Activated CD4-positive, alpha-beta T cell treated with anti-CD3 and anti-CD28 coated beads for 36 hours (primary cell): ENCODE measurements at places on chromosomes 1 and 21.

- DNase-seq: no peak
Measured at GRCh38 chr1:214248311-214249085, 32.5 kb upstream of the SMYD2 start.

DNA sequence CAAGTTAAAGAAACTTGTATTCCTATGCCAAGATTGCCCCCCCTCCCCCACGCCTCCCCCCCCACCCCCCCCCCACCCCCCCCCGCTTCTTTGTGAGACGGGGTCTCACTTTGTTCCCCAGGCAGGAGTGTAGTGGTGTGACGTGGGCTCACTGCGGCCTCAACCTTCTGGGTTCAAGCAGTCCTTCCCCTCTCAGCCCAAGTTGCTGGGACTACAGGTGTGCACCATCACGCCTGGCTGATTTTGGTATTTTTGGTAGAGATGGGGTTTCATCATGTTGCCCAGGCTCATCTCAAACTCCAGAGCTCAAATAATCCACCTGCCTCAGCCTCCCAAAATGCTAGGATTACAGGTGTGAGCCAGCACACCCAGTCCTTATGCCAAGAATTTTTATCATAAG lies 136.6 kb downstream of the POU2F1 start:
- no peak for DNase-seq

GRCh38 chr1:40001456-40001855 lies 39.1 kb upstream of the CAP1 start:
- DNase-seq: no peak

GRCh38 chr1:205129447-205130029 lies 7.8 kb upstream of the RBBP5 start:
- DNase-seq: no peak

GRCh38 chr1:91631718-91632330 lies 131.2 kb downstream of the CDC7 start:
- no peak for DNase-seq

GRCh38 chr21:43861706-43862105 lies 3.3 kb upstream of the AGPAT3 start:
- DNase-seq: no peak

DNA sequence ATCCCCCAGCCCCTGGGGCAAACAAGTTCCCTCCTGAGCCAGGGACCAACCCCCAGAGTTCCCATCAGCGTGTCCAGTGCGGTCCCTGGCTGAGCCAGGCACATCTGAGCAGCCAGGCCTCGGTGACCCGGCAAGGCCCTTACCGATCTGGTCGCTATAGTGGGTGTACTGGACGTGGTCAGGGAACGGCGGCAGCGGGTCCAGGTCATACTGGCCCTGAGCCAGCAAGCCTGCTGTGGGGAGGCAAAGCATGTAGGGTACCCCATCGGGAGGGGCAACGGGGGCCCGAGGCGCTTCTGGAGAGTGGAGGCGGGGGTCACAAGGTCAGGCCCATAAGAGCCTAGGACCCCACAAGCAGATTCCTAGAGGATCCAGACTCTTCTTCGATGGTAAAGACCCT lies 3.5 kb downstream of the MFAP2 start:
- DNase-seq: no peak

DNA sequence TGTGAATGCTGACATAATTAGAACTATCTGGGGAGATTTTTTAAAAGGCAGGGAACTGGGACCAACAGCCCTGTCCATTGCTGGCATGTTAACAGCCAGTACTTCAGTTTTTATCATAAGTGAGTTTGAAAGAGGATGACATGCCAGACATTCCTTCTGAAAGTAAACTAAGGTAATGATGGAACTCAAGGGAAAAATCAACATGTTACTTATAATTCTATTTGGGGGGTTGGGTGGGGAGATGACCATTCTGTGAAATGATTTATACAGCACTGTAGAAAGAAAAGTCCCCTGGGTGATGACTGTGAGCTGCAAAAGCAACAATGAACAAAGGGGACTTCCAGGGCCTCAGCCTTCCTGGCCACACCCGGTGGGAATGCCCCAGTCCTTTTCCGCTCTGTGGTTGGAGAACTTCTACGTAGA lies 5.4 kb upstream of the LAMC2 start:
- DNase-seq: peak; percentile 68

DNA sequence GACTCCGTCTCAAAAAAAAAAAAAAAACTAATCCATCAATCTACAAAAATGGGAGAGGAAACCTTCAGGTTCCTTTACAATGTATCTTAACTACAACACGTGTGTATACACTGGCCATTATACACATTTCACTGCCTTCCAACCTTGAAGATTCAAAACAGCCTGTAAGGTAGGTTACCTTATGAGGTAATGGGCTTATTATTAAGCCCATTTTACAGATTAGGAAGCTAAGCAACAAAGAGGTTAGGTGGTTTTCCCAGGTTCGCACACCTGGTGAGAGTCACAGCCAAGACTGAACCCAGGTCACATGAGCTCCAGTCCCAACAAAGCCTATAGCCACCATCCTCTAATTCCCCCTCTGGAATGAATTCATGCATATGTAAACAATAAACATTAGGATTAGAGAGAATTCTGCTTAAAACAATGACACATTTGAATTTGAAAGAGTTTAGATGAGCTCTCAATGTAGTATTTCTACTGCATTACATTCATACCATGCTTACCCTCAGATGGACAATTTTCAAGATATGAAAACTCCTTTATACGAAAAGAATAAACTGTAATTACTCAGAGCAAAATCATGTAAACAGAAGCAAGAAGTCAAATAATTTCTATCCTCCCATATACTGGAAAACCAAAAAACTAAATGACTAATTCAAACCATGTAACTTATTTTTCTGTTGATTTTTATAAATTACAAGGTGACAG lies 54.8 kb downstream of the EIF4G3 start:
- DNase-seq: no peak

GRCh38 chr21:37558676-37559211 lies 192.2 kb downstream of the DYRK1A start:
- no peak for DNase-seq

DNA sequence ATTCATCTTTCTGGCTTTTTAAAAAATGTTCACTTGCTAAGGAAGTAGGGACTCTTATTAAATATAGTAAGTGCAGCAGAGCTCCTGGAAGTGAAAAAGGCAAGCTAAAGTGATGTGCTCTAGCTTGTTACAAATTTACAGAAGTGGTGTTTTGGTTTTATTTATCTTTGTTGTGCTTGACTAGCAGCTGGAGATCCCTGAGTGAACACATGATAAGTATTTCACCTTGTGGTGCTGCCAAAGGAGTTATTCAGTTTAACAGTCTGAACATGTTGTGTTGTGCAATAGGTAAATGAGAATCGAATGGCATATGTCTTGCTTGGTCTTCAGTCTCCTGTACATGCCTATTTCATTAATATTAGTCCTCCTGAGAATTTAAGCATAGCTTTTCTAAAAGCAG lies 315.7 kb downstream of the TPR start:
- no peak for DNase-seq

GRCh38 chr21:37087188-37087587 lies 14.1 kb downstream of the TTC3 start:
- DNase-seq: peak; percentile 11

DNA sequence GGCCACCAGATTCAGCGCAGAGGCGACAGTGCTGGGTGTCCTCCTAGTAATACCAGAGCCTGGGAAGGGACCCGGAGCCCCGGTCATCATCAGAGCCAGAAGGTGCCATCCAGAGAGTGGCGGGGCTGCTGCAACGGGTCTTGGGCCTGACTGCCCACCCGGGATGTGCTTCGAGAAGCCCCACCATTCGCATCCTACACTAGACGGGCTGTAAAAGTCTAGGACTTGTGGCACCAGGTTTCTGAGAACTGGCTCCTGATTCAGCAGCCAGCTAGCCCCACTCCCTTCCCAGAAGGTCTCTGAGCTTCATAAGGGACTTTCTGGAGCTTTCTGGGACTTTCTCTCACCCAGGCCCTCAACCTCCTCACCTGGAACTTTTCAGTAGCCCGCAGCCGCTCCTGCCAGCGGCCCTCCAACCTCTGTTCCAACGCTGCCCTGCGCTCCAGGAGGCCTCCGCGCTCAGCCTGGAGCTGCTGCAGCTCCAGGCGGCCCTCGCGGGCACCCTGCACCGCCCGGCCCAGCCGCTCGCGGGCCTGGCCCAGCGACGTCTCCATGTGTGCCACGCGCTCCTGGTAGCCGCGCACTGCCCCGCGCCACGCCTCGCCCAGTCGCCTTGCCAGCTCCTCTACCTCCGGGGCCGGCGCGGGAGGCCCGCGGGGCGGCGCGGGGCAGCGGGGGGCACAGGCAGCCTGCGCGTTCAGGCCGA lies 940 bp downstream of the NES start:
- no peak for DNase-seq

DNA sequence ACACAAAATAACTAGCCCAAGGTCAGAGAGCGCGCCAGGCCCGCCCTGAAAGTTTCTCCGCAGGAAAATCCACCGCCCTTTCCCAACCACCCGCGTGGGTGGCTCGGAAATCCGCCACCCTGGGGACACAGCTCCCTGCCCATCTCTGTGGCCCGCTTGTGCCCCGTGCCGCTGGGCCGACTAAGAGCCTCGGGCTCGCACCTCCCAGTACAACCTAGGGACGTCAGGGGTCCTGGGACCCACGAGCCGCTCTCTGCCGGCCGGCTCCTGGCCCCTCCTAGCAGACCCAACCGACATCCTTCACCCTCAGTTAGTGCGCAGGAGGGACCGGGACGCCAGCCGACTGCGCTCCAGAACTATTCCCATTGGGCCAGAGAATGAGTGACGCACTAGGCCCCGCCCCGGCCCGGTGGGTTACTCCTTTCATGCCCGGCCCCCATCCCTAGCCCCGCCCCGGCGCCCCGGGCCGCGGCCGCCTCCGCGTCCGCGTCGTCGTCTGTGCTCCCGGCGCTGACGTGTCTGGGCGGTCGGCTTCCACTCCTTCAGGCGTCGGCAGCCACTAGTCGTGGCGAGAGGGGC lies 396 bp upstream of the UAP1 start:
- DNase-seq: peak; percentile 99

DNA sequence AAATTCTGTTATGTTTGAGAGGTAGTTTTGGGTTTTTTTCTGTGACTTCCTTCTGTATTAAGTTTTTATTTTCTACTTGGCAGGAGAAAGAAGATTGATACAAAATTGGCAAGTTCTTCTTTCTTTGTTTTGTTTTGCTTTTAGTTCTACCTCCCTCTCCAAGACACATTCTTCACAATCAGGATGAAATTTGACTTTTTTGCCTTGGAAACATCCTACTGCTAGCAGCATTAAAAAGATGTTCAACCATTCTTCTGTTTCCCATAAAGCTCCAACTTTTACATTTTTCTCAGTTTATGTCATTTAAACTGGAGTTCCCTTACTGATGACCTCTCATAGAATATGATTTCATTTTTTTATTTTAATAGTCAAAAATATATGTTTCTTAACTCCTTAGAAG lies 234.8 kb downstream of the NCAM2 start:
- DNase-seq: no peak

GRCh38 chr1:227156520-227156919 lies 161.8 kb downstream of the CDC42BPA start:
- no peak for DNase-seq

GRCh38 chr1:27071049-27071416 lies 58.4 kb upstream of the TENT5B start:
- DNase-seq: no peak

DNA sequence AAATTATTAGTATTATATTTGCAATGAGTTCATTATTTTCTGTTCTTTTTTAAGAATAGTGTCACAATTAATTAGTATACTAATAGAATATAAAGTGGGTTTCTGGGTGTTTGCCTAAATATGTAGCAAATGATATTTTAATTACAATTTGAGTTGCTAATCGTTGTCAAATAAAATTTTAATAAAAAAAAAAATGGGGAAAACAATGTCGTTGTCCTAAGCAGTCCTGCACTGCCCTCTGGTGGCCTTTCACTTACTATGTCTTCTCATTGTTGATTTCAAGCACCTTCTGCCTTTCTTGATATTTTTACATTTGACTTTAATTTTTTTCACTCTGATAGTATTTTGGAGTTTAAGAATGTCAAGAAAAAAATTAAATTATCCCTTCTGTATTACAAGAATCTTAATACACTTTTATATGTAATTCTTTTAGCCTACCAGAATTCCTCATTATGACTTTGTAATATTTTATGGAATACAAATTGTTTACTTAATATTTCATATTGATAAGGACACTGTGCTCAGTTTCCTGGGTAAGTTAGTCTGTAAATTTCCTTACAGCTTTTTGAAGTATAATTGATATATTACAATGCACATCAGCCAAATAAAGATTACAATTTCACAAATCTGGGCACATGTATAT lies 104.5 kb upstream of the FMN2 start:
- peak; percentile 60 for DNase-seq

DNA sequence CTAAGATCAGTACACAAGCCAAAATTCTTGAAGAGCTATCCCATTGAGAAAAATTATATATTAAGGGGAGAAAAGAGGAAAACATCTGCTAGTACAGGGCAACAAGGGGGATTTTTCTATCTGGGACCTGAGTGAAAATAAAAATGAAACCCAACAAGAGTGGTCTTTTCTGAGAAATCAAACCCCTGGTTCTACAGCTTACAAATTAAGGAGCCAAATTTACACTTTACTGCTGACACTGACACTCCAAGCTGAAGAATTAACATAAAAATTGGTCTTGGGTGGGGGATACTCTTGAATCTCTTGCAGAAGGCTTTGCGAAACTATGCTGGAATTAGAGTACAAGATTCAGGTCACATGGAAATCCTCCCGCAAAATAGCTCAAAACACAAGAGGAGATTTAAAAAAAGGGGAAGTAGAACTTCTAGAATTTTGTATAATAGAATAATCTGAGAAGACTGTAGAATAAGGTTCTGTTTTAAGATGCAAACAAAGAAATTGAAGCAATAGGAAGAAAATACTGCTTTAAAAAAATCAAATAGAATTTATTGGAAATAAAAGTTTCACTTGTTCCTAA lies 32.1 kb upstream of the HSPA13 start:
- no peak for DNase-seq

DNA sequence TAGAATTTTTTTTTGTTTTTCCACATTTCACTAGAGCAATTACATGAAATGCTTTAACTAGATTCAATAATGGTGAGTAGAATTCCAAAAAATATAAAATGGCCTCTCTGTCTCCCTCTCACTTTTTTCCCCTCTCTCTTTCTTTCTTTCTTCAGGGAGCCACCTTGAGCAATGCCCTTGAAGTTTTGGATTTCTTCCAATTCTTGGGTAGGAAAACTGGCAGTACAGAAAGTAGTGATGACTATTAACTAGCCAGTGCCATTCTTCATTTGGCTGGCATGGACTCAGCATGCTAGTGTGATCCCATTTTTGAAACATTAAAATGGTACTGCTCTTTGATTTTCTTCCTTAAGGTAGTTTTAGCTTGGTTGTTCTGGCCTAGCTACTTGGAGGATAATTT lies 4.5 kb upstream of the FNBP1L start:
- DNase-seq: no peak

- no peak for DNase-seq
Measured at GRCh38 chr1:85463731-85464496, 1.0 kb downstream of the DDAH1 start.

DNA sequence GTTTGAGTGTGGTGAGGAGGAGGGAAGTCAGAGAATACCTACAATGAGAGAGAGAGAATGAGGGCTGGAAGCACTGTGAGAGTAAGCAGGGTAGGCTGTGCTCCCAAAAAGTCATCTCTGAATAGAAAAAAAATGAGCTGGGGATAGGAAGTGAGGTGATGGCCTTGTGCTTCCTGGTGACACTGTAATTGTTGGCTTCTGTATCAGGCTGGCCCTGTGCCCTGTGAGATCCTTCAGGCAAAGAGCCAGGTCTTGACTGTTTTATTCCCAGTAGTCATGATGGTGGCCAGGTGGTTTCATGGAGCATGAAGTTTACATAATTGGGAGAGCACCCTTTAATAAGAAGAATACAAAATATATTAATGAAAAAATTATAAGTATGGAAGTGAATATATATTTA lies 20.4 kb upstream of the SPATA6 start:
- no peak for DNase-seq
